SHP77 treated with DMSO at 0.1 percent for 48 hours (cell line): ENCODE measurements at places on chromosomes 2 and 18.

DNA sequence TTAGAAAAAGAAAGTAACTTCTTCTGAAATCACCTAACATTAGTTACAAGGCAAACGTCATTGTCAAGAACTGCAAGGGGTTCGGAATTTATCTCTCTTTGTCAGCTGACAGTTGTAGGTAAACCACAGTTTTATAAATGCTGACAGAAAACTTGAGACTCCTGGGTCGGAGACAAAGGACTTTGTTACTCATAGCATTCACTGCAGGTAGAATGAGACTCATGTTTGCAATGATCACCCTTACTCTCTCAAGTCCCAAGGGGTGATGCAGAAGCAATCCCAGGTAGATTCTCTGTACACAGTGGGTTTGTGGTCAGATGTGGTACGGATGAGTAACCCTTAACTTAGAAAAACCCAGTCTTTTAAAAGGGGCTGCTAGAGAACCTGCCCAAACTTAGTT lies 757.8 kb downstream of the TRIB2 start:
- no peak for DNase-seq

- no peak for DNase-seq
Observed at GRCh38 chr18:8571399-8571798, 37.8 kb upstream of the RAB12 start.

GRCh38 chr2:231900486-231900942 lies 25.7 kb downstream of the NPPC start:
- peak; percentile 58 for DNase-seq

DNA sequence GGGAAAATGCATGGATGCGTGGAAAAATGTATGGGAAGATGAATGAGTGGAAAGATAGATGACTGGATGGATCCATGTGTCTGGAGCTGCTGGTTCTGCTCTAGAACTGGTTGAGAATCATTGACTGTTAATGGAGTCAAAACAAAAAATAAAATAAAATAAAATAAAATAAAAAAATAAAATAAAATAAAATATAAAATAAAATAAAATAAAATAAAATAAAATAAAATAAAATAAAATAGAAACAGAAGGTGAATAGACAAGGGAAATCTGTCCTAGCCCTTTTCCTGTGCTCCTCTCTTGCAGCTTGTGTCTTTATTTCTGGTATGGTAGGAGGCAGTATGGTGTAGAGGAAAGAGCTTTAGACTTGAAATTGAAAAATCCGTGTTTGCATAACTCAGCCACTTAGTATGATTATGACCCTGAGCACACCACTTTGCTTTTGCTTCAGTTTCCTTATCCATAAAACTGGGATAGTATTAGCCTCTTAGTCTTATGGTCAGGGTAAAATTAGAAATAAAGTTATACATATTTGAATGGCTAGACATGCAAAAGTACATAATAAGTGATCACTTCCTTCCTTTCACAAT lies 51.0 kb downstream of the PSD4 start:
- no peak for DNase-seq

DNA sequence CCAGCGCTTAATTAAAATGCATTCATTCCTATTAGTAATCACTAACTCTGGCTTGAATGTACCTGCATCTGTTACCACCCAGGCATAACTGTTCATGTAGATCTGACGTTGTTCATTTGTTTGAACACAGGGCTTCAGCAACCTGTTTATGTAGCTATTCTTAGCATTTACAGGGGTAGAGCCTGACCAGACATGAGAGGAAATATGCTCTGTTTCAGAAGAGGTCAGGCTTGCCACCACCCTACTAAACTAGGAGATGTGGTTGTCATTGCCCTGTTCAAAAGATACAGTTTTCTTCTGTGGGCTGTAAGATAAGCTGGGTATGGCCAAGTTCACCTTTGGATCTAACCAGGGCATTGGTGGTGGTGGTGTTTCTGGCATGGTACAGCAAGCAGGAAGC lies 8.8 kb downstream of the MGAT5 start:
- DNase-seq, result no peak

- DNase-seq, result no peak
Observed at GRCh38 chr2:126802774-126803433, 95.8 kb upstream of the TEX51 start.

DNA sequence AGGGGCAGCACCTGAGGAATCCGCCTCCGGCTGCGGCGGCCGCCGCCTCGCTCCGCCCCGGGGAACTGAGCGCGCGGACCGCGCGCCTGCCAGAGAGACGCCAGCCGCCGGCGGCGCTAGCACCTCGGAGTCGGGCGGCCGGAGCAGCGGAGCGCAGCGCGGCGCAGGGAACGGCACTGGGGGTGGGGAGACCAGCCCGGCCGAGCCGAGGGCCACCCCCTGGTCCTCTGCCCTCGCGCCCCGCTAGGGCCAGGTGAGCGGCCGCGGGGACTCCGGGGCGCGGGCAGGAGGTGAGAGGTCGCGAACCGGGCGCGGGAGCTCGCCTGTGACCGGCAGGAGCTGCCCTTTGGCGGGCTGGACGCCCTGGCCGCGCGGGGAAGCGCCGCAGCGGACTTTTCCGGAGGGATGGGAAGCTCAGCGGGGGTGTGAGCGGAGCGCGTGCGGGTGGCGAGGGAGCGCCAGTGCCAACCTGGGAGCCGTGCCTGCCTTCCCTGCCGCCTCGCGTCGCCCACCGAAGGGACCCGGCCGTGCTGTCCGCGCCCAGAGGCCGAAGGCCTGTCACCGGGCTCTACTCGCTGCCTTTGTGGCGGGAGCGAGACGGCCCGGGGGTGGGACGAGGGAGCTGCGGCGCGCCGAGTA lies at the start of gene GREB1L:
Gene GREB1L (plus strand): TSS at position 92 of the 639 bp plus-strand sequence. CDS start 141,287 bp downstream, outside the sequence.
- no peak for DNase-seq

GRCh38 chr18:27985832-27986231 lies 191.1 kb downstream of the CDH2 start:
- DNase-seq, result no peak

DNA sequence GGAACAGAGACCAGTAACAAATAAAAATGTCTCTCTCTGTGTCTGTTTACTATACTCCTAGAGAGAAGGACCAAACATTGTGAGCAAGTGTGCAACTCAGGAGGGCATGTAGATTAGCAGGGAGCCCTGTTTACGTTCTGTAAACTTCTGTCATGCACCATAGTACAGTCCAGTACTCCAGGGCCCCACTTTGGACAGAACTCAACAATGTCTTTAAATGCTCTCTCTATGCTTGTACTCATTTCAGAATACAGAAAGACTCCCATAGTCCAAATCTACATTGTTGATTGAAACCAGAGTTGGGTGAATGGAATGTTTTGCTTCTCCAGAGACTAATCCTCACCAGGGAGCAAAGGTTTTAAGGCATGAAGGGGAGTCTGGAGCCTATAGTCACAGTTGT lies 934.8 kb downstream of the NRXN1 start:
- no peak for DNase-seq

DNA sequence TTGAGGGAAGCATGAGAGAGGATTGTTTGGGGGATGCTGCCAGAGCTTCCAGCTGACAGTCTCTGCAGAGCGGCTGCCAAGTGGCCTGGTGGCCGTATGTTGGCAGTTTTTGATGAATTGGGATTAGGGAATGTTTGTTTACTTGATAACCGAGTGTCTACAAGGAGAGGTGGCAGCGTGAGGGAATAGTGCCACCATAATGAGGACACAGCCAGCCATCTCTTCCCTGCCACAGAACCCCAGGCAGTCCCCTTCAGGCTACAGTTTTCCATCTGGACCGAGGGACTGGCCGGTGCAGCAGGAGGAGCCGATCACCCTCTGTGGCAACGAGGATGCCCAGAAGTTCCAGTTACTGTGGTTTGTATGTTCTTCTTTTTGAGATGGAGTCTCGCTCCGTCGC lies 55.2 kb downstream of the TRAPPC12 start:
- DNase-seq, result peak; percentile 55

DNA sequence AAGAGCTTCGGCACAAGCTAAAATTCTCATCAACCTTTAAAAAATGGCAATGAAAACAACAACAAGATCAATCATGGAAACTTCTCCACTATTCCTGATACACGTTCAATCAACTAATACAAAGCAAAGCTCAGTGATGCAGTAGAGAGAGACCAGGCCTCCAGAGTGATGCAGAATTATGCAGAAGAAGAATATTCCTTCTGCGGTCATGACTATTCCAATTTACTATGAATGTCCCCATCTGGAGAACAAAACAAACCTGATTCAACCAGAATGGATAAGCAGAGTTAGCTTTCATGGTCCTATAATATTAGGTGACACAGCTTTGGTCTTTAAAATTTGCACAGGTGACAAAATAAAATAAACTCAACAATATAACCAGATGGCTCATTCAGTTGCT lies 12.5 kb upstream of the MBOAT2 start:
- no peak for DNase-seq

- peak; percentile 2 for DNase-seq
Observed at GRCh38 chr2:86078774-86079545, 26.7 kb downstream of the POLR1A start.

DNA sequence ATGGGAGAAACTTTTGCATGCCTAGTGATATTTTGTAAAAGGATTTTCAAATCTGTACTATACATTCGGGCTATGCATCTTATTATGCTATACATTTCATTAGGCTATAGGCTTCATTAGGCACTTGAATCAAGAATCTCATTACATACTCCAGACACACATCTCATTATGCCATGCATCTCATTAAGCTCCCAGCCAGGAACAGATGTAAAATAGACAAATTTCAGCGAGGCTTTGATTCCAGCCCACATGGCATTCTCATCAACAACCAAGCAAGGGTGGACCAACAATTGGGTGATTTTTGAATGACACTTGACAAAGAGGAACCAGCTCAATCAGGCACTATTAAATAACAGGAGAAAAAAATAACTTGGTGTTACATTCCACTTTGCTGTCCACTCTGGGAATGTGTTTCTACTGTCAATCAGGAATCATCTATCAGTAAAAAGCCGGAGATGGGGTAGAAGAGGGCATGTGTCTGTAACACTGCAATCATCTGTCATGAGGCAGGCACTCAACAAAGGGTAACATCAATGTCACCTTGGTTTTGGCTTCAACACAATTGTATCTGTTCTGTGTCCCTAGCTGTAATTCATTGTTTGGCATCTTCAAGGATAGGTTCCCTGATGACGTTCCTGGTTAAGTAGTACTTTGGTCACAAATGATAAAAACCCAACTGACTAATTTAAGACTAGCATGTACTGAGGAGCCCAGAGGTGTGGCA lies 498.6 kb downstream of the EPHA4 start:
- no peak for DNase-seq

- DNase-seq, result no peak
Observed at GRCh38 chr18:9708434-9709303, 568 bp downstream of the RAB31 start.

GRCh38 chr2:119263025-119263424 lies 39.4 kb downstream of the STEAP3 start:
- no peak for DNase-seq

- no peak for DNase-seq
Observed at GRCh38 chr2:107597507-107597906, 229.2 kb upstream of the RGPD4 start.

DNA sequence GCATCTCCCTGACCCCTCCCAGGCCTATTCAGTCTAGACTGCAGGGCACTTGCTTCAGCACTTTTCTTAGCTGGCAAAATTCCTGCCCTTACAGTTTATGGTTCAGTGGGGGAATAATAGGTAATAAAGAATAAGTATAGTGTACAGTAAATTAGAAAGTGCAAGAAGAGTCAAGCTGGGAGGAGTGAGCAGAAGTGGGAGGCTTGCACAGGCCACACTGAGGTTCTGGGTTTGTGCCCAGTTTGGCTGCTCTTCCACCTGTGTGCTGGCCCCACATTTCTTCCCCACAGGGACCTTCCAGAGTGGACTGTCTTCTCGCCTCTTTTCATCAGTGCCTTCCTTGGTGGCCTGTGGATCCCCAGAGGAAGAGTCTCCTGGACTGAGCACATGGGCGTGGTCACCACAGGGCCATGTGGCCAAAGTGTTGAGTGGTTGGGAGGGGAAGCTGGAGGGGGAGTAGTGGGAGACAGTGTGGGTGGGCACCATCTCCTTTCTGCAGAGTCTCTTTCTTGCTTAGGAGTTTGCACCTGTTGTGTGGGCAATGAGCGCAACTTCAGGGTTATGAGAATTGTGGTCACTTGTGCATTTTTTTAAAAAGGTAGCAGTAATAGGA lies 128.6 kb upstream of the ZSWIM2 start:
- DNase-seq, result no peak

GRCh38 chr18:31490387-31490786 lies 7.6 kb upstream of the DSG2 start:
- no peak for DNase-seq
